ENCODE measurements at places on chromosomes 5 and 9. TPM values are rescaled to one million over a fixed set of nuclear protein-coding genes. Genes with fewer than 3 reads are reported as not detected.

The SCGB3A2 gene
- total RNA-seq = not detected

The DEPDC1B gene
- total RNA-seq = 0.70 TPM

The FAXDC2 gene
- 2.0 TPM for total RNA-seq

The C9orf153 gene
- 0.08 TPM for total RNA-seq

The MARCOL gene
- total RNA-seq = not detected

The PCAT7 gene
- total RNA-seq = 0.23 TPM

The MAMDC2 gene
- total RNA-seq = 2.7 TPM

The PCDHA11 gene
- total RNA-seq = 0.15 TPM

The NPR3 gene
- 35.7 TPM for total RNA-seq

The NSG2 gene
- total RNA-seq = not detected

The SHC3 gene
- total RNA-seq = 36.8 TPM

The FLT4 gene
- total RNA-seq = not detected

The SPINK6 gene
- total RNA-seq = not detected

The RABGAP1 gene
- total RNA-seq = 37.9 TPM

The SAPCD2 gene
- total RNA-seq = 2.2 TPM

The CAVIN4 gene
- 1.1 TPM for total RNA-seq

The DBN1 gene
- 201 TPM for total RNA-seq

The FAM221B gene
- not detected for total RNA-seq

The TEK gene
- 29.1 TPM for total RNA-seq

The SLC25A48 gene
- not detected for total RNA-seq

The LHX6 gene
- not detected for total RNA-seq

The FAM81B gene
- not detected for total RNA-seq

The EPB41L4B gene
- 0.12 TPM for total RNA-seq

The NR2F1 gene
- 14.7 TPM for total RNA-seq
